MCF 10A (cell line): ENCODE measurements at places on chromosomes 16 and 17. TPM values are rescaled to one million over a fixed set of nuclear protein-coding genes. Genes with fewer than 3 reads are reported as not detected.

- no peak for DNase-seq
These were observed 142.3 kb upstream of the ZFHX3 start for GRCh38 chr16:73190256-73190655.

- DNase-seq = no peak
These were observed 1247.6 kb downstream of the CDH8 start for GRCh38 chr16:60788631-60789030.

DNA sequence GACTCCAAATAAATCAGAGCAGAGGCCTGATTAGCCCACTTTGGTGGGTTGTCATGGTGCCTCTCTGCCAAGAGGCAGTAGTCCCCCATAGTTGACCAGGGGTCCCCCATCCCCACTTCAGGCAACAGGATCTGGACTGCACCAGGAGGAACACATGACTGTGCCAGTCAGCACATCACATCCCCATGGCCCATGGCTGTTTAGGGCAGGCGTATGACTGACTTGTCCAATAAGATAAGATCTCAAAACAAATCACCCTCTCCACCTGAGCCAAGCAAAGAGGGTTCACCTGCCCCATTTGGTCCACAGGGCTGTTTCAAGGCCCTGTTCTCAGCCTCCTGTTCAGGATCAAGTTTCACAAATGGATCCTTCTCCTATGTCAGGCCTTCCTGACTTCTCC lies 93.3 kb downstream of the C16orf78 start:
- no peak for DNase-seq

- no peak for DNase-seq
These were observed 2.4 kb downstream of the CCL18 start for GRCh38 chr17:36066365-36066985.

GRCh38 chr17:37322826-37323561 lies 52.8 kb upstream of the C17orf78 start:
- no peak for DNase-seq

The USP6 gene
- total RNA-seq = 0.10 TPM in 1 of 2 replicates, not detected in the other

The PRAC2 gene
- not detected in 2 replicates for total RNA-seq

DNA sequence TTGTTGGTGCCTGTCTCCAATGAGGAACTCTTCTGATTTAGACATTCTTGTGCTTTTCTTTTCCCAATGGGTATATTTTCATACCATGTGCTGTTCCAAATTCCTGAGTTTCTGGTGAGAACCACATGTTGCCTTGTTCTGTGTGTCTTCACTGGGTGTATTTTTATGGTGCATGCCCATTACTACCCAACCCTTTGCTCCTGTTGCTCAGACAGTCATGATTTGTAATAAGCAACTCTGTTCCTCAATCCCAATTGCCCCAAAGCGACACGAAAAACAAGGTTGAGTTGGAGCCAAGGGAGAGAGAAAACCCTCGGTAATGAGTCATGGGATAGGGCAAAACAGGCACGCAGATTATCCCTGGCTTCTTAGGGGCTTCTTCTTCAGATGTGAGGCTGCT lies 101.8 kb downstream of the ABCA8 start:
- DNase-seq = peak; percentile 49
